ENCODE measurements at places on chromosomes 12 and 14. TPM values are rescaled to one million over a fixed set of nuclear protein-coding genes. Genes with fewer than 3 reads are reported as not detected.

The ADSS1 gene
- 191 TPM for total RNA-seq

The MYRFL gene
- 0.11 TPM for total RNA-seq

The CCDC38 gene
- total RNA-seq: not detected

The CLEC4D gene
- total RNA-seq: 0.11 TPM

The FNTB gene
- 17.1 TPM for total RNA-seq

The TAS2R8 gene
- not detected for total RNA-seq

The RHOJ gene
- total RNA-seq: 18.3 TPM

The PAX9 gene
- total RNA-seq: not detected

The CPNE6 gene
- total RNA-seq: not detected

The DHRS2 gene
- total RNA-seq: not detected

The KCNA5 gene
- total RNA-seq: 2.1 TPM

The RERG gene
- total RNA-seq: 4.0 TPM

The KLHL33 gene
- 0.62 TPM for total RNA-seq

- DNase-seq: no peak
These were observed 878.1 kb downstream of the DIO2 start for GRCh38 chr14:79333198-79333546.

DNA sequence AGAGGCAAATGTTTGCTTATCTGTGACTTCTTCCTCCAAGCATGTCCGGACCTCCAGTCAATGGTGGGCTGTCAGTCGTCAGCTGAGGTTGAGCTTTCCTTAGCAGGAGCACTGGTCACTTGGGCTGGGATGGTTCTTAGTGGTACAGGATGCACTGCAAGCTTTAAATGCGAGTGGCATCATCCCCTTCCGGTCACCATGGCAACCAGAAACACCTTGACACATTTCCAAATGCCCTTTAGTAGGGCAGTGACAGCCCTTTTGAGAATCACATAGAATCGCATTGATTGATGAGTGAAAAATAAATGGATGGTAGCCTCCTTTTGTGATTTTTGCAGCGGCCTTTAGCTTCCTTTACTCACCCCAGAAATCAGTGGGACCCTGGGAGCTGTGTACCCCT, 24.1 kb downstream of the NTF3 start:
- DNase-seq: no peak

GRCh38 chr12:113056631-113057488, at the start of gene DTX1:
TSS of gene DTX1 (plus strand) at chr12:113056730. CDS start at chr12:113058193, 1,463 bp downstream.
- peak; percentile 77 for DNase-seq

GRCh38 chr12:57735198-57735855, 3.2 kb downstream of the AGAP2 start:
- DNase-seq: no peak

DNA sequence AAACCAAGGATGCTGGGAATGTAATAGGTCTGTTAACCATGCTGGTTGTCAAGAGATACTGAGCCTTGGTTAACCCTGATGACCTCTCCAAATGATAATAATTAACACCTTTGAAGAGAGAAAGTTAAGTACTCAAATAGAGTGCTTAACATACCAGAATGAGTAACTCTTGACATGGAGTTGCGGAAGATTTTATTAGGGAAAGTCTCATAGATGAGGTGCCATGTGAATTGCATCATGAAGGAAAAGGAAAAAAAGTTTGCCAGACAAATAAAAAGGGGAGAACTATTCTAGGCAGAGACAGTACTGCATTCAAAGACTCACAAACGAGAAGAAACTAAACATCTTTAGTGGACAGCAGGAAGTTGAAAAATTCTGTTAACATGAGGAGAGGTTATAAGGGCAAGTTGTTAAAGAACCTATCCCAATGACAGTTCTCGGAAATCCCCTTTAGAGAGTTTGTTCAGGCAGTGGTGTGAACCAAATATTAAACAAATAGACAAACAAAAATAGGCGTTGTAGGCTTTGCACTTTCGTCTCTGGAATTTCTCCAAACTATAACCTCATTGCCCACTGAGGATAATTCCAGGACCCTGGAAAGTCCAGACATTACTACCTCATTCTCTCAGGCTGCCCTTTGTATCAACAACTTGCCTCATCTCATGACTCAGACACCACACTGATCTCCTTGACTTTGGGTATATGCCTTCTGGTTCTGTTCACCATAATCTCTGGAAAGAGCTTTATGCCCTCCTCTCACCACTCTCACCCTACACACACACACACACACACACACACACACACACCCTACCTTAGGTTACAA, 435.0 kb downstream of the GXYLT1 start:
- DNase-seq: no peak

- DNase-seq: no peak
These were observed 34.2 kb downstream of the MOAP1 start for GRCh38 chr14:93150227-93151208.

GRCh38 chr14:67746927-67747326, 45.2 kb downstream of the RDH12 start:
- DNase-seq: no peak

DNA sequence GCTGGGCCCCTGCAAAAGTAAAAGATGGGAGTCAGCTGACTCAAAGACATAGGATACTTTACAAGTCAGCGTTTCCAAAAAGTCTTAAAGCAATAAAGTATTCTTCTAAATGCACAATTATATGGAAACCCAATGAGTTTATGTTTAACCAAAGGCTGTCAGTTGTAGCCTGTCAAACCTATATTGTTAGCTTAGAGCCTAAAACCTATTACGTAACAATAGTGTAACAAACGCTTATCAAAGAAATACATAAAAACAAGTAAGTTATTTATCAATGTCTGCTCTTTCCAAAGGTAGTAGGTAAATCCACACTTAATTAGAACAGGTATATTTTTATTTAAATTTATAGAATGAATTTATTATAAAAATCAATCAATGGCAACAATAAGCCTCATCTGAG, 15.9 kb upstream of the SOS2 start:
- DNase-seq: no peak

GRCh38 chr14:68682166-68683103, 110.4 kb downstream of the ZFP36L1 start:
- no peak for DNase-seq

GRCh38 chr12:91111366-91112325, at the start of gene LUM:
TSS of gene LUM (minus strand) at chr12:91111494. CDS start at chr12:91108979, 2,515 bp downstream.
- peak; percentile 54 for DNase-seq

DNA sequence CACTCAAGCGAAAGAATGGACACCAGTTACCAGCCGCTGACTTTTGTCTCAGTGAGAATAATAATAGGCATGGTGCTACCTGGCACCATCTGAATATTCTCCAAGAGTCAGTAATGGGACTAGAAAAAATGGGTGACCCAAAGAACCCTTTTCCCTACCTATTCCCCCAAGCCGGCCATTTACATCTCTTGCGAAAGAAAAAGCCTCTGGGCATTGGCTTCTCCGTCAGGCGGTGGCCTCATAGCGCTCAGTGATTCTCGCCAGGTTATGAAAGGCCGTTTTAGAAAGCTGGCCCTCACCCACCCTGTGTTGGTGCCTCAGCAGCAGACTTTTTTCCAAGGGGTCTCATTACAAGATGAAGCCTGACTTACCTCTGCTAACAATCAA, 523 bp upstream of the SLC6A15 start:
- DNase-seq: no peak

DNA sequence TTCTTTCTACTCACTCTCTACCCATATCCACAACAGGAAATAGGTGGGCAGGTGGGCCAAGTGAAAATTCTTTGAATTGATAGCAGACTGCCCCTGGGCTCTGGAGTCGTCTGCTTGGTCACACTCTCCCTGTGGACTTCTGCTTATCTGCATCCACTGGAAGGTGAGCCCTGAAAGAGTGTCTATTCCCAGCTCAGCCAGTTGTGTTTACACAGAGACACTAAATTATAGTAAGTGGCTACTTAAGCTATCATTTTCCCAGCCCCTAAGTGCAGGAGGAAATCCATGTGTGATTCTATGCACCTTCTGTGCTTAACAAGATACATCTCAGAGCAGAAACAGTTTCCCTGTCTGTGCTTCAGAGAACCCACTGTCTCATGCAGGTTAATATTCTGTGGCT, 338.4 kb downstream of the FUT8 start:
- DNase-seq: no peak

GRCh38 chr12:57739914-57740538, 1.5 kb upstream of the AGAP2 start:
- no peak for DNase-seq

DNA sequence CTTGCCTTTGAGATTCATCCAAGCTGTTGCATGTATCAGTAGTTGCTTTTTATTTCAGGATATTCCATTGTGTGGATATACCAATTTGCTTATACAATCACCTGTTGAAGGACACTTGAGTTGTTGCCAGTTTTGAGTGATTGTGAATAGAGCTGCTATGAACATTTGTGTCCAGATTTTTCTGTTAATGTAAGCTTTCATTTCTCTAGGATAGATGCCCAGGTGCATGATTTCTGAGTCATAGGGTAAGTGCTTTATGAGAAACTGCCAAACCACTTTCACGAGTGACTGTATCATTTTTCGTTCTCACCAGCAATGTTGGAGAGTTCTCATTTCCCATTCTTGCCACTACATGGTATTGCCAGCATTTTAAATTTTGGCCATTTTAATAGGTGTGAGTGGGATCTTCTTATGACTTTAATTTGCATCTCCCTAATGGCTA, 434.6 kb upstream of the RGS6 start:
- no peak for DNase-seq

DNA sequence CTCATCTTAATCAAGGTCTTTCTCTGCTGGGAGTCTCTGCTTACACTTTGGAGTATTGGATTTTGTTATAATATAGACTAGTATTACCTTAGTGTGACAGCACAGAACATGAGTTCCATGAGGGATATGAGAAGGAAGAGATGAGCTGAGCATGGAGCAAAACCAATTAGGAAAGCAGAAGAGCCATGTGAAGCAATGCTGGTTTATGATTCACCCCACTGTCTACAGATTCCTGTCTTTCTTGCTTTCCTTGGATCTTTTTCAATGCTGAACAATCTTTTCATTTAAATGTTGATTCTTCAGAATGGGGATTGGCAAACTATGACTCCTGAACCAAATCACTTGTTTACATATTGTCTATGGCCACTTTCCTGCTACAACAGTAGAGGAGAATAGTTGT, 70.4 kb upstream of the KITLG start:
- no peak for DNase-seq

DNA sequence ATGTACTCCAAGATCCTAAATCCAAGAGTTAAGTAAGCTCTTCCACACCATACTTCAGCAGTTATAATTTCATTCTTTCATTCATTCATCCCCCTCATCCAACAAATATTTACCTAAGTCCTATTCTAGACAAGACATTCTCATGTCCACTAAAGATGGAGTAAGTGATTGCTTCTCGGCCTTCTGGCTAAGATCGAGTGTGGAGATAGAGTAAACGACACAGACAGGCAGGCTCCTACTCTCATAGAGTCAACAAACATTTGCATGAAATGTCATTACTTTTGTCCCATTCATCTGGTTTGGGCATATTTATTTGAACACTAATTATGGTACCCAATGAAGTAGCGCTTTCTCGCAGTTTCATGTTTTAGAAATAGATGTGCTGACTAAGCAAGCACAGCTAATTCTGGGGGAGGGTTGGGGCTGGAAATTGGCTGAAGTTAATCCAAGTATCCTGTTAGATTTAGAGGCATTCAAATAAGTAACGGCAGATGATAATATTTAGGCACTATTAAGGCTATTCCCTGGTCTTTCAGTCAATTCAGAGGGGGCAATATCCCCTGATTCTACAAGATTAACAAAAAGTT, 176.5 kb downstream of the CEP128 start:
- DNase-seq: no peak

GRCh38 chr12:121534495-121535148, 46.2 kb downstream of the KDM2B start:
- no peak for DNase-seq

- DNase-seq: no peak
These were observed 269.7 kb upstream of the FAR2 start for GRCh38 chr12:28879379-28879778.

GRCh38 chr14:54338696-54339317, 58.0 kb upstream of the CDKN3 start:
- DNase-seq: no peak

GRCh38 chr12:79549531-79550271, 141.1 kb downstream of the PAWR start:
- DNase-seq: no peak

DNA sequence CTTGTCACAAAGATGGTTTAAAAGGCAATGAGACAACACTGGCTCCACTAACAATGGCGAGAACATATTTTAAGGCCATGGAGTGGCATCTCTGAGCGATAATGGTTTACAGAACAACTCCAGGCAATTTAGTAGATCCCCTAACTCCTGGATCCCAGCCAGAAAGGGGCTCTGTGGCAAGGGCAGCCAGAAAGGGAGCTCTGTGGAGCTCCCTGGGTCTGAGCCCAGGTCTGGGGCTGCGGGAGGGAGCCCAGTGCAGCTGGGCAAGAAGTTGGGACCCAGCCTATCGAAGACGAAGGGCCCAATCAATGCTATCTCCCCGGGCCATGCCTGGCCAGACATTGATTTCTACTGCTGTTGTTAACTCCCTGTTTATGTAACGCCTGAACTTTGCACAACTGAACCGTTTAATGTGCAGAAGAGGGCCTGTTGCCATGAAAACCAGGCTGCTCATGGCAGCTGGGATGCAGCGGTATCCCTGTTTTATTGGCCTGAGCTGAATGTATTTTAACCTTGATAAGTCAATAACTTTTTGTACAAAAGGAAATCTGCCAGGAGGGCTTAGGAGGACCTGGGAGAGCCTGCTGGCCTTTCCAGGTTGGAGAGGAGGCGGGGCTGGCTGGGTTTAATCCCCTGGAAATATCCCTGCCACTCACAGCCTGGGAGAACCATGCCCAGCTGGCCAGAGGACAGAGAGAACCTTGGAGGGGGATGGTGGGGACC, 6.7 kb upstream of the FAM222A start:
- DNase-seq: no peak

GRCh38 chr12:39230086-39230485, 212.8 kb downstream of the KIF21A start:
- no peak for DNase-seq

- DNase-seq: no peak
These were observed 15.8 kb downstream of the PCNX4 start for GRCh38 chr14:60107477-60107876.

- no peak for DNase-seq
These were observed 135.7 kb downstream of the IGF1 start for GRCh38 chr12:102344691-102345090.

- no peak for DNase-seq
These were observed 2.1 kb downstream of the TSPAN11 start for GRCh38 chr12:30928356-30929244.

All from Right ventricle myocardium inferior (tissue), 1 donor.